ENCODE measurements at places on chromosomes 16 and 17.
A peak's percentile ranks its signal among the peaks of the same experiment; 100 is the strongest.

- no peak for DNase-seq
Measured at GRCh38 chr16:66480265-66481080, 53.4 kb downstream of the BEAN1 start.

DNA sequence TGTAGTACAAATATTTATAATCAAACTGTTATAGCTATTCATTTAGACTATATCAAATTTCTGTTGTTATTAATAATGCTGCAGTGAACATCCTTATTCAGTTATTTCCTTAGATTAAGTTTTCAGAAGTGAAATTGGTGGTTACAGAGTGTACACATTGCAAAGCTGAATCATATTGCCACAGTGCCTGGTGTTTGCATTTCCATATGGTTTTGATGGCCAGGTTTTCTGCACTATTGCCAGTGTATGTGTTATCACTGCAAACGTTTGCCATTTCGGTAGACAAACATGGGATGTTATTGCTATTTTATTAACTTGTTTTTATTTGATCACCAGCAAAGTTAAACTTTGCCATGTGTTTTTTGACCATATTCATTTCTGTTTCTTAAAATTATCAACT lies 259.4 kb downstream of the CDH13 start:
- DNase-seq, result no peak

- DNase-seq, result no peak
Measured at GRCh38 chr17:64449545-64449944, 630 bp downstream of the MILR1 start.

- no peak for DNase-seq
Measured at GRCh38 chr17:56109836-56110235, 43.4 kb upstream of the ANKFN1 start.

DNA sequence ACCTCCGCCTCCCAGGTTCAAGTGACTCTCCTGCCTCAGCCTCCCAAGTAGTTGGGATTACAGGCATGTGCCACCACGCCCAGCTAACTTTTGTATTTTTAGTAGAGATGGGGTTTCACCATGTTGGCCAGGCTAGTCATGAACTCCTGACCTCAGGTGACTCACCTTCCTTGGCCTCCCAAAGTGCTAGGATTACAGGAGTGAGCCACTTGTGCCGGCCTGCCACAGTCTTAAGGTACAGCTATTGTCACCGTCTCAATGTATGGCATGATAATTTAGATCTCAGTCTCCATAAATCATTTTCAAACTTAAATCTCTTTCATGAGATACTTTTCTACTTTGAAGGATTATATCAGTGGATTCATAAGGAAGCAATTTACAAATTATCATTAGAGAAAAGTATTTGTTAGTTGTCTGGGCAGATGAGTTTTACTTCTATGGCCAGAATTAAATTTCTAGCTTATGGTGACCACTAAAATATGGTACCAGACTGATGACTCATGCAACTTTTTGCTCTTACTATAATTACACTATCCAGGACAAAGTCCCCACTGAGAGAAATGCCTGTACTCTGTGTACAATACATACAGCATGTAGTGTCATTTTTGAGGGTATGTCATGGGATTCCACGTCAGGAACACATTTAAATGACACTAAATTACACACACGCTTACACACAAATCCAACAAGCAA lies 1230.3 kb upstream of the GOT2 start:
- DNase-seq, result no peak

- no peak for DNase-seq
Measured at GRCh38 chr16:2987833-2988232, 7.6 kb upstream of the PKMYT1 start.

GRCh38 chr16:89700649-89701424 lies 668 bp downstream of the SPATA2L start:
- DNase-seq, result peak; percentile 46

DNA sequence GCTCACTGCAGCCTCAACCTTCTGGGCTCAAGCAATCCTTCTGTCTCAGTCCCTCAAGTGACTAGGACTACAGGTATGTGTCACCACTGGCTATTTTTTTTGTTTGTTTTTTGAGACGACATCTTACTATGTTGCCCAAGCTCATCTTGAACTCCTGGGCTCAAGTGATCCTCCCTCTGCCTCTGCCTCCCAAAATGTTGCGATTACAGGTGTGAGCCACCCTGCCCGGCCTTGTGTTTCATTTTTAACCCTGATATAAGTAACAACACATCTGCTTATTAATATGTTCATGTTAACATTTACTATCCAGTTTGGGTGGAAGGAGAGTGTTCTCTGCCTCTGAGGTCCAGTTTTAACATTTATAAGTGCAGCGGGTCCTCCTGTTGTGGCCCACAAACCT lies 3.1 kb downstream of the FAM20A start:
- DNase-seq, result no peak

DNA sequence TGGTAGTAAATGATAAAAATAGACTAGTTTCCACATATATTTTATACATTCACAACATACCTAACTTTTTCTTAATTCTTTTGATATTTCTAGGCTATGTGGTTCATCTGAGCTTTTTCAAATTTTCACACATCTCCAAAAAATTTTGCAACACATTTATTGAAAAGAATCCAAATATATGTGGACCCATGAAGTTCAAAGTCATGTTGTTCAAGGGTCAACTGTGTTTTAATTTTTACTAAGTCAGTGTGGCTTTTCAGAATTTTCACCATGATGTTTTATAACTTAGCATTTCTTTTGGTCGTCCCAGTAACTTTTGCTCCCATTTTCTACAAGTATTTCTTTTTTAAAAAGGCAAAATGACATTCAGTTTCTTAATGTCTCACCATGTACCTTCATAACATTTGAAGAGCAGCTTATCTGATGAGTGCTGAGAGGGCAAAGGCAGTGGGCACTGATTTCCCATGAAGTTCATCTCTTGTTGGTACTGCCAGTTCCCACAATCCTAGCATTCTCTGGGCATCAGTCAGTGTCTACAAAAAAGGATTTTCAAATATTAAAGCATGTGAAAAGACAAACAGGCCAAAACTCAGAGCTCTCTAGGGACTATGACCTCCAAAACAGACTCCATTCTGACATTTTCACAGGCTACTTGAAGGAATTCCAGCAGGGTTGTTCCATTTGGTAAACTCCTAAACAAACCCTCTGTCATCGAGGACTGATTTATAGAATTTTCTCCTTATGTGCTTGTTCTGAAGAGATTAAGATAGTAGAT lies 80.3 kb downstream of the MRTFB start:
- DNase-seq, result no peak

DNA sequence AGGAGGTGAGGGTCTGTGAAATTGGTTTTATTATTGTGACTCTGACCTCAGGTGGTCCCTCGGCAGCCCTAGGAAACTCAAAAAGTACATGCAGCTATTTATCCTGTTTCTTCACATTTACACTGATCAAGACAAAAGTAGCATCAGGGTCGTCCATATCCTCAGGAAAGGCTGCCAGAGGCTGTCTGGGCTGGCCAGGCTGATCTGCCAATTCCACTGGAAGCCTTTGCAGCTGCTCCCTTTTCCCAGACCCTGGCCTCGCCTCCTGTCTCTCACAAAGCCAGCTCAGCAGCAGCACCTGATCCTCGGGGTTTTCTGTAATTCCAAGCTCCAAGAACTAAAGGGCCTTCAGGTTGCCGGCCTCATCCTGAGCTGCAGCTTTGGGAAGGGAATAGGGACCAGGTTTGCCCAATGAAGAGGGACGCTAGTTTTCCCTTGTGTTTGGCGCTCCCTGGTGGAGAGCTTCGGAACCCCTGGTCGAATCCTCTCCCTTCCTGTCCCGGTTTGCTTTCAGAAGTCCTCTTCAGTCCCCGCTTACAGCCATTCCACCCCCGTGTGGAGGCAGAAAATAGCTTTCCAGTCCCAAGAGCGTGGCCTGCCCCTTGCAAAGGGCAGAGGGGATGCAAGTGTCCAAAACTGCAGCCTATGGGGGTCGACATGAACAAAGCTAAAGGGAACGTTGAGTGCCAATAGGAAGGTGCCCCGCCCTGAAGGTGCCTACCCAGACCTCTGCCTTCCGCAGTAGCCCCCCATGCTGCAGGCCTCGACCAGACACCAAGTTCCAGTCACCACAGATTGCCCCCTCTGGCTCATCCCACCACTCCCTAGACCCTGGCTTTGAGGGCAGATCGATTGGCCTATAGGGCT lies 13.4 kb downstream of the MFSD6L start:
- DNase-seq, result peak; percentile 59

DNA sequence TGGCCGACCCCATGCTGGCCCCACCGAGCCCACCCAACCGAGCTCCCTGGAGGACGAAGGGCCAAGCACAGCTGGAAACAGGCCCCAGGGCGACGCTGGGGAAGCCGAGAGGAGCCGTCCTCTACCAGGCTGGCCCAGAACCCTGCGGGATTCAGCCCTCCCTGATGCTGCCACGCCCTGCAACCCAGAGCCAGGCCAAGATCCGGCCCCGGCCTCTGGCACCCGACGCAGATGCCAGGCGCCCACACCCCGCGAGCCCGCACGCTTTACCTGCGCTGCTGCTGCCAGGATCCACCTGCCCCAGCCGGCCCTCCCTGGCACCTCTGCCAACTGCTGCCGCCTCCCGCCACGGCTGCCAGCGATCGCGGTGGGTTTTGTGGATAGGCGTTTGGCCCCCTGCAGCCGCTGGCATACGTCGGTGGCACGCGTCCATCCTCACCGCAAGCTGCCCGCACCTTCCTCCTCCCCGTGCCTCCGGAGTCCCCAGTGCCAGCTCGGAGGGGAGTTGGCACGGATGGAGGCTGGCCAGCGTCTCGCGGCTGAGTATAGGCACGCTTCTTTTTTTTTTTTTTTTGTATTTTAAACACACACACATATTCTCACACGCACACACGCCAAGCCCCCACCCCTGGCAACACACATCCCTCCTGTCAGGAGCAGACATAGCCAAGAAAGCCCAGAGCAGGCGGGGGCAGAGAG lies 41.3 kb upstream of the ACSF3 start:
- no peak for DNase-seq

- no peak for DNase-seq
Measured at GRCh38 chr16:81545470-81546250, 101.1 kb downstream of the CMIP start.

GRCh38 chr17:72733619-72734282 lies 358.7 kb downstream of the SLC39A11 start:
- no peak for DNase-seq

DNA sequence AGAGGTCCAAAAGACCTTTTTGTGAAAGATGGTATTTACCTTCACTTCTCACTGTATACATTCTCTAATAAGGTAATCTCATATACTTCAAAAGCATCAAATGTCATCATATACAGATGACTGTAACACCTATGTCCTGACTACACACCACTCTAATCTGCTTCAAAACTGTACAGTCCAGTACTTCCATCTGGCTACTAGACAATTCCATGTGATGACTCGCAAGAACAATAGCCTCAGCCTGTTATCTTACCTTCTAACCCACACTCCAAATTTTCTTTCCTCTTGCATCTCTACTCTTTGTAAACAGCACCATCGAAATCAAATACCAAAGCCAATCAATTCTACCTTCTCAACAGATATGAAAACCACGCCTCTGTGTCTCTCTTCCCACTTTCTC lies 24.1 kb downstream of the MYO1D start:
- DNase-seq, result no peak

GRCh38 chr16:72832621-72833248 lies 215.2 kb downstream of the ZFHX3 start:
- peak; percentile 71 for DNase-seq

DNA sequence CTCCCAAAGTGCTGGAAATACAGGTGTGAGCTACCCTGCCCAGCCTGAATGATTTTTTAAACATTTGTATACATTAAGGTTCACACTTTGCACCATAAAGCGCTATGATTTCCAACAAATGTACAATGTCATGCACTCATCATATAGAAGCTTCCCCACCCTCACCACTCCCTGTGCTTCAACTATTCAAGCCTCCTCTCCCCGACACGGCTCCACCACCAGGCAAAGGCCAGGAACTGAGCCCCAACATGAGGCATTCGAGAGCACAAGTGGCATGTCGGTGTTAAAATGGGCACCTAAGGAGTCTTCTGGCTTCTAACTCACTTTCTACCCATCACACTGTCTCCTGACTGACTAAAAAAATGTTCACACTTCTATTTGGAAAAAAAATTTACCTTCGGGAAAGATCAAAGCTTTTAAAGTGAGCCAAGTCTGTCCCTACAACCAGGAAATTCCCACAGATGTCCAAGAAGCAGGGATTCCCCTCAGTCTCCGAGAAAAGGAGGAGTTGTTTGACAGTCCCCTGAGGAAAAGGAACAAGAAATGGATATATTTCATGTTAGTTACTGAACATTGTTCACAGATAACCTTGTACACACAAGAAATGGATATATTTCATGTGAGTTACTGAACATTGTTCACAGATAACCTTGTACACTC lies 37.7 kb downstream of the TMEM204 start:
- no peak for DNase-seq

- no peak for DNase-seq
Measured at GRCh38 chr16:2815299-2815771, 1.7 kb upstream of the PRSS21 start.

- peak; percentile 45 for DNase-seq
Measured at GRCh38 chr17:75645889-75646637, 12.8 kb downstream of the SMIM5 start.

- no peak for DNase-seq
Measured at GRCh38 chr17:4777969-4778760, 6.5 kb downstream of the TM4SF5 start.

GRCh38 chr17:52827526-52827925 lies 669.0 kb upstream of the CA10 start:
- DNase-seq, result no peak

GRCh38 chr16:89242795-89243200 lies 25.3 kb downstream of the ZNF778 start:
- no peak for DNase-seq

DNA sequence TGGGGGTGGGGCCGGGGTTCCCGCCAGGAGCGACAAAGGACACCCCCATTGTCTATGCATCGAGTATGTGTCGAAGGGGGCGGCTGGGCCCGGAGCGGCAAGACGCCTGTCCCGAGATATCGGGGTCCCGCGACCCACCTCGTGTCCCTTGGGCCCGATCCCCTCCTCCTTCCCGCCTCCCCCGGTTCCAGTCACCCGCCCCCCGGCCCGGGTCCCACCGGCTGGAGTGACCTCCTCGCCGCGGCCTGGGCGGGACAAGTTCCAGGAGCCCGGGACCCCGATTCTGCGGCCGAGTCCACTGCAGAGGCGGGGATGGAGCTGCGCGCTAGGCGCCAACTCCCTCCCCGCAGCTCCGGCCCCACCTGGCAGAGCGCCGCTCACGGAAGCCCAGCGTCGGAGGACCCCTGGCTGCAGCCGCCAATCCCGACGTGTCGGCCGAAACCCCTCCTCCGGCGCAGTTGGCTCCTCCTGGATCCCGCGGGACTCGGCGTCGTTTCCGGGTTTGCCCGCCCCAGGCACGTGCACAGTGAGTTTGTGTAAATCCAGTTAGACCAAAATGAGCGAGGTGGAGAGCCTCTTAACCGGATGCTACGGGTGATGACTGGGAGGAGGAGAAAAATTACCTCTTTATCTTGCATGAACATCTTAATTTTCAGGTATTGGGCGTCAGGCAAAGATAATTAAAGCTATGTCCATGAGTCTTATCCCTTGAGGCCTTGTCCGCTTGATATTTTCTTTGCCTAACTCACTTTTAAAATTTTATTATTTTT lies at the start of gene NMRAL1:
Gene NMRAL1 (minus strand): TSS at position 434 of the 770 bp plus-strand sequence. CDS start 493 bp downstream, outside the sequence.
- DNase-seq, result peak; percentile 75

GRCh38 chr16:1772908-1773702 lies at the start of gene MRPS34:
Gene MRPS34 (minus strand): TSS chr16:1773134. CDS start chr16:1773119, 15 bp downstream.
- peak; percentile 81 for DNase-seq

- DNase-seq, result no peak
Measured at GRCh38 chr17:61029181-61029580, 351.5 kb downstream of the BCAS3 start.

- no peak for DNase-seq
Measured at GRCh38 chr17:32567086-32567485, 80.3 kb downstream of the CDK5R1 start.

Measured in activated B cell treated with CpG ODN at 0.5 μM for 24 hours (primary cell).